ENCODE measurements at places on chromosomes 16 and 17.

DNA sequence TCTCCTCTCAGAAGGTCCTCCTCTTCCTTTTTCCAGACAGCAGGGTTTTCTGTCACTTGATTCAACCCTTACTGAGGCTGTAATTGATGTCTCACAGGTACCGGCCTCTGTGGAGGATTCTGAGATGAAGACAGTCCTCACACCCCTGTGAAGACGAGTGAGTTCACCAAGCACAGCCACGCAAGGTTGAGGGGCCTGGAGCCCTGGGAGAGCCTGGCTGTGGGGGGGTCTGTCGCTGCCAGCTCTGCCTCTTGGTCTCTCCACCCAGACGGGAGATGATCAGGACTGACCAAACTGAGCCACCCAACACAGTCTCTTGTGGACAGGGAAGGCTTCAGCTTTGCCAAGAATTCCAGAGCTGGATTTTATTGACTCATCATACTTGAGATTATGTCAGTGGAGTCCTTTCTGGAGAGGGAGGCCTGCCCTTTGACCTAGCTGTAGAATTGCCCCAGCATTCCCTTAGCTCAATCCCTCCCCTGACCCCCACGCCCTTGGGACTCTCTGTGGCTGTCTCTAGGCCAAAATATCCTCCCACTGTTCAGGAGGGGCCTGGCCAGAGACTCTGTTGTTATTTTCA, 51.1 kb upstream of the CRHR1 start:
- DNase-seq, result peak; percentile 21

DNA sequence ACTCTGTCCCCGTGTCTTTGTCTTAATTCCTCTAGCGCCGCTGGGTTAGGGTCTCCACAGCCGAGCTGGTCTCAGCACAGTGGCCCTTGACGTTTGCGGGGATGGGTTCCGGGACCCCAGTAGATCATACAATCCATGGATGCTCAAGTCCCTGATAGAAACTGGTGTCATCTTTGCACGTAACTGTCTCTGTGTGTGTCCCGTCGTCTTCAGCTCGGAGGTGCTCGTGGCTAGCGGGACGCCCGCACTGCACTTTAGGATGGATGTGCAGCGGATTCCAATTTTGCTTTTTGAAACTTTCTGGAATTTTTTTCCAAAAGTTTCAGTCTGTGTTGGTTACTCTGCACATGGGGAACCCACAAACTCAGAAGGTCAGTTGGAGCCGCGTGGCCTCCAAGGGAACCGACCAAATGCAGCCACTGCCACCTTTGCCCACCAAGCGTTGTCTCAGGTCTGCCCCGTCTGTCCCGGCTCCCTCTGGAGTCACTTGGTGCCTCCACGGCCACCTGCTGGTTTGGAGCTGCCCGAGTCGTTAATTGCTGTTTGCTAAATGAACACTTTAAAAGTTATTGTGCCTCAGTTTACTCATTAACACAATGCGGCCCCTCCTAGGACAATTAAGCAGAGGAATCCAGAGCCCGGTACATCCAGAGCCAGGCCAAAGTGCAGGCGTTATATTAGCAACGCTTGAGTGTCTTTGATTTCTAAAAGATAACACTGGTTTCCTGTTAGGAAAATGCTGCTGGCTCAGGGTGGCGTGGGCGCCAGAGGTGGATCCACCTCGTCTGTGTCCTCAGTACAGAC, 5.3 kb upstream of the DPEP1 start:
- no peak for DNase-seq

DNA sequence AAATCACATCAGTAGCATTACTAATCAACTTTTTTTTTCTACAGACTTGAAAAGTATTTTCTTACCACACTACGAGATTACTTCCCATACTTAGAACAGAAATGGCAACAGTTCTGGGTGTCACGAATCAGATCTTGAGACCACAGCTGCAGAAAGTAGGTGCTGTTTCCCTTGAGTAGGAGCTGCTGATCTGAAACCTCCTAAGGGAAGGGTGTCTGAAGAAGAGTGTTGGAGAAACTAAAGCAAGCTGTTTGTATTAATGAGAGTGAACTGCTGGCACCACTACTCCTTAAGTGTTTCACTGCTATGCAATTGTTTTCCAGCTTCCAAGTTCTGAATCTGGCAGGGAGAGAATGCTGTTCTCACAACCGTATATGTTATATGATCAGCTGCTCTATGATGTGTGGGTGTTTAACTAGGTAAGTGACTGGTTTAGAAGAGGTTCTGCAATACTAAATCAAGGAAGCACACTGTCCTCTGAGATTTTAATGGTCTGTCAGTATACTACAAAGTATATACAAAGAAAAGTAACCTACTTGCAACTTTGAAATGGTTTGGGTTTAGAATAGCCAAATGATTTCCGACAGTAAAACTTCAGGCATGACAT, 3.3 kb downstream of the ZNF652 start:
- DNase-seq, result no peak

DNA sequence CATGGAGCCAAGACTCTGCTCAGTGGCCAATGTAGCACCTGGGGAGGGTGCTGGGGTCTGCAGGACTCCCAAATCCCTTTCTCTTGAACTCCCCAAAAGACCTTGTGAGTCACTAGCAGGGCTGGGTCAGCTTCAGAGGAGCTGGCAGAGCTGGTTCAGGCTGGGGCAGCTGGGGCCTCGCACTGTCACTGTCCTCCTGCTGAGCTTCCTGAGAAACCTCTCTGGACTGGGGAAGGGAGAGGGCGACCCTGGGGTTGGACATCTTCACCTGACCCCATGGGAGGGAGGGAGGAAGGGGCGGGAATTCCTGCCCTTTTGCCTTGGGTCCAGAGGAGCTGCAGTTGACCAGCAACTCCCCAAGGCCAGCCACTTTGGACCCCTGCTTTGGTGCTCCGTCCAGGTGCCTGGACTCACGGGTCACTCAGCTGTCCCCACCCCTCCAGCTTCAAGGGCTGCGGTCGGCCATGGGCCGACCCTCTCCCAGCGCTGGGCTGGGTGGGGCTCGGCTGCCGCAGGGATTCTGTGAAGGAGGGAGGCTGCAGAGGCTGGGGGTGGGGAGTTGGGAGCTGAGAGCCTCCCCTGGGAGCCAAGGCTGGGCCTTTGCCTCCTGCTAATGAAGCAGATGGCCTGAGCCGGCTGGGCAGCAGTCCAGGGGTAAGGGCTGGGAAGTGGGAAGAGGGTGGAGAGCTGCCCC, 9.2 kb downstream of the FMNL1 start:
- no peak for DNase-seq

GRCh38 chr16:58755989-58756649, 22.0 kb upstream of the GOT2 start:
- peak; percentile 58 for DNase-seq

DNA sequence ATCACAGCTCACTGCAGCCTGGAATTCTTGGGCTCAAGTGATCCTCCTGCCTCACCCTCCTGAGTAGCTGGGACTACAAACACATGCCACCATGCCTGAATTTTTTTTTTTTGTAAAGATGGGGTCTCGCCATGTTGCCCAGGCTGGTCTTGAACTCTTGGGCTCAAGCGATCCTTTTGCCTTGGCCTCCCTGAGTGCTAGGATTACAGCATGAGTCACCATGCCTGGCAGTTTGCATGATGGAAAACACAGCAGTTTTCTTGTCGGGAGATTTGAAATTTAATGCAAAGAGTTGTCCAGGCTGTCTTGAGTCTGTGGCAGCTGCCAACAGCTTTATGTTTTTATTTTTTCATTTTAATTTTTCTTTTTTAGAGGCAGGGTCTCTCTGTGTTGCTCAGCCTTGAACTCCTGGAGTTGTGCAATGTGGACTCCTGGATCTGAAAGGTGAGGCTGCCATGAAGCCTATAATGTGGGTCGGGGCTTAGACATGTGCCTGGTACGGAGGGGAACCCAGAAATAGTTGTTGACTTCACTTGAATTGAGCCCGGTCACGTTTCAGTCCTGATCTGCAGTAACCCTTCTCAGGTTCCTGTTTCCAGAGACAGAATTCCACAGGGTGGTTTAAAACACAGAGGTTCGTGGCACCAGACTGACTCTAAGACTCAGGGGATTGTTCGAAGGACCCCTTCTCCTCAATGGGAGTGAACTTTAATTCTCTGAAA, 18.7 kb downstream of the CD300A start:
- peak; percentile 12 for DNase-seq

- no peak for DNase-seq
Measured at GRCh38 chr16:88499292-88499691, 46.2 kb downstream of the ZFPM1 start.

- DNase-seq, result no peak
Measured at GRCh38 chr16:2737895-2738418, 14.5 kb upstream of the SRRM2 start.

DNA sequence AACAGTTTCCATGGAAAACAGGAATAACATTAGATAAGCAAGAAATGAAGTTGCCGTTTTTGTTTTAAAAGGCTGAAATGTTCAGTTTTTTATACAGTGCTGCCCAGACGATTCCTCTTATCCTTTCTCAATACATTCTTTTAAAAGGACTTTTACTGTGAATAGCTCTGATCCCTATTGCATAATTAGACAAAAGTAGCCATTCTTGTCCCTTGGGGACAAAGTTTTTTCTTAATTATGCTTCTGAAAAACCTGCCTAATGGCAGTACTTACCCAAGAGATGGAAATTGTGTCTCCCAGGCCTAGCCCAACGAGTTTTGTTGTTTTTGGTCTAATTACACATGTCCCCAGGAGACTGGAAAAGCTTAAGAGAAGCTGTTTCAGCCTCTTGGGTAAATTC, 27.6 kb downstream of the NXPH3 start:
- DNase-seq, result no peak

DNA sequence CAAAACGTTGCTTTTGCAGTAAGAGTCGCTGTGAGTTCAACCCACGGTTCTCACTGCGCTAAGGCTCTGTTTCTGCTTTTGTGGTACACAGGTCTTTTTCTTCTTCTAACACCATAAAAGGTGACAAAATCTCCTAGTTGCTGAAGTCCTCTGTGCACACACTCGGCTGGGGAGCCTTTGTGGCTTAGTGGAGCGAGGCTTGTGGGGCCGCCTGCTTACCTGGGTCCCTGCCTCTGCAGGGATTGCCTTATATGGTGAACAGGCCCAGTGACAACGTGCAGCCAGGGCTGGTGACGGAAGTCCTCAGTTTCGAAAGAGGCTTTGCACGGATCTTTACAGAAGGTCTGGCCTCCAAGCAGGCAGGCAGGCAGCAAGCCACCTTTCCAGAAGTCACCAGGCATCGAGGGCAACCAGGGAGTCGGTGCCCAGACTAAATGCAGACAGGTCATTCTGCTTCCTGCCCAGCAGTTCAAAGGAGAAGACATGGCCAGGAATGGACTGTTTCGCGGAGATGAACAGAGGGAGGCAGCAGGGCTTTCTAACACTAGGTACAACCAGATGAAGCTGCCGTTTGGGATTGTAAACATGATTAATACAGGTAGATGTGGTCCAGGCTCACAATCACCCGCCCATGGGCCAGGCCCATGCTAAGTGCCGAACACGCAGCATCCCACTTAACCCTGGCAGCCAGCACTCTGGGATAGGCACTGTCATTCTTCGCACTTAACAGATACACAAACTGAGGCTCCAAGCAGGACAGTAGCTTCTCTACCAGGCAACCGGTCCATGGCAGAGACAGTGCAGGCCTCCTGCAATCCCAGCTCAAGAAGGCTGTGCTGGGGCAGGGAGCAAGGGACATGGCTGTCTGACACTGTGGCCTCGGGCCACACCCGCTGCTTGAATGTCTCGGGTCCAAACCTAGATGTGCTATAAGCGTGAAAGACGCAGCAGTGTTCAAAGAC, 10.7 kb upstream of the MEAK7 start:
- DNase-seq, result peak; percentile 17

Measured in tibial artery (tissue), 4 donors.